ENCODE measurements at places on chromosomes 7 and 10.

GRCh38 chr7:8425223-8425622 is 8.2 kb upstream of the NXPH1 start:
- no peak for DNase-seq

DNA sequence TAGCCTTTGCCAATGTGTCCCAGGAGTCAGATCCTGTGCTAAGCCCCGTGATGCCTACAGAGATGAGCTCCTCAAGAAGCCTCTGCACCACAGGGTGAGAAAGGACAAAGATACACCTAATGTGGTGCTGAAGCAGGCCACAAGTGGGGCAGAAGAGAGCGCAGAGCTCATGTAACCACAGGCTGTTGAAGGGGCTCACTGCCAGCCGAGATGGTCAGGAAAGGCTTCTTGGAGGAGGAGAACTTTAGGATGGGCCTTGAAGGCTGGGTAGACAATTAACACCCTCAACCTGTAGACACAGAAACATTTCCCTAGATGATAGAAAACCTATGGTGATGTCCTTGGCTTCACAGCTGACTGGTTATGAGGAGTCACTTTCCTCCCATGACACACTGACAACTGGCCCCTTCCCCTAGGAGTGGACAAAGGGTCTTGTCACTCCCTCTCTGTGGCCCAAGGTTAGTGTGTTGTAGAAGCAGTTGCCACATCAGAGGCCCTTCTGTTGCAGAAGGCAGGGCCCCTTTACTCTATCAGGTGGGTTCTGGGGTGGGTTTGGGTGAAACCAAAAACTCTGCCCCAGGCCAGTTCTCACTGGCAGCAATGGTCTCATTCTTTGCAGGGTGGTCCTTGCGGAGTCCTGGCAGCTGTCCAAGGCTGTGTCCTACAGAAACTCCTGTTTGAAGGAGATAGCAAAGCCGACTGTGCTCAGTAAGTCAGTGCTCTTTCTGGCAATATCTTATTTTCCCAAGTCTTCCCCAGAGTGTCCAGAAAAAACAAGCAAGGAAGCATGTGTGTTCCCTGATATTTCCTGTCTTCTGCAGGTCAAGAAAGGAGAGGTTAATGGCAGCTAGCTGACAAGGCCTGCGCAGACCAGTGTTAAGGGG is 69.2 kb downstream of the MINDY4 start:
- no peak for DNase-seq

- no peak for DNase-seq
Measured at GRCh38 chr7:156309016-156309620, 331.5 kb upstream of the RNF32 start.

GRCh38 chr7:98289333-98289875 is 7.9 kb downstream of the BRI3 start:
- DNase-seq, result no peak

DNA sequence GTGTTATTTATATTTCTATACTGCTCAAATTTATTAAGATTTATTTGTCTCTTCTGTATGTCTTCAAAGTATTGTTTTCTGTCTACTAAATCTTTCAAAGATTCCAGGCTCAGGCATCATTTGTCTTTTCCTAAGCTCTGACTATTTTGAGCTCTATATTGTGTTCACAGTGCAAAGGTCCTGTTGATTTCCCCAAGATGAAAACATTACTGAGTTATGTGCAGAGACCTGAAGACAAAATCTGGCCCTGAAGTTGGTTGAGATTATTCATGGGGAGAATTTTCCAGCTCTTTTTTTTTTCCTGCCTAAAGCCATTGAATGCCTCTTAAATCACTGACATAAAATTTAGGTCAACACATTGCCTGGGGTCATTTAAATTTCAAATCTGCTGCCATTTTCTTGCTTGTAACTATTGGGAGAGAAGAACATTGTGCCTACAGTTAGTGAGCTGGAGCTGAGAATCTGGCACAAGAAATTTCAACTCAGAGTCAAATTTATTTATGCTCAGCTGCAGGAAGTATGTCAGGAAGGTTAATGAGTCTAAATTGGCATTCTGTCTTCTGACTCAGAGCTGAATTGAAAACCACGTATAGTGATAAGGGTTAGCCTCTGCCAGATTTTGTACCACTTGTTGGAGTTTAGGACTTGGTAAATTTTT is 31.6 kb downstream of the CSTF2T start:
- no peak for DNase-seq

DNA sequence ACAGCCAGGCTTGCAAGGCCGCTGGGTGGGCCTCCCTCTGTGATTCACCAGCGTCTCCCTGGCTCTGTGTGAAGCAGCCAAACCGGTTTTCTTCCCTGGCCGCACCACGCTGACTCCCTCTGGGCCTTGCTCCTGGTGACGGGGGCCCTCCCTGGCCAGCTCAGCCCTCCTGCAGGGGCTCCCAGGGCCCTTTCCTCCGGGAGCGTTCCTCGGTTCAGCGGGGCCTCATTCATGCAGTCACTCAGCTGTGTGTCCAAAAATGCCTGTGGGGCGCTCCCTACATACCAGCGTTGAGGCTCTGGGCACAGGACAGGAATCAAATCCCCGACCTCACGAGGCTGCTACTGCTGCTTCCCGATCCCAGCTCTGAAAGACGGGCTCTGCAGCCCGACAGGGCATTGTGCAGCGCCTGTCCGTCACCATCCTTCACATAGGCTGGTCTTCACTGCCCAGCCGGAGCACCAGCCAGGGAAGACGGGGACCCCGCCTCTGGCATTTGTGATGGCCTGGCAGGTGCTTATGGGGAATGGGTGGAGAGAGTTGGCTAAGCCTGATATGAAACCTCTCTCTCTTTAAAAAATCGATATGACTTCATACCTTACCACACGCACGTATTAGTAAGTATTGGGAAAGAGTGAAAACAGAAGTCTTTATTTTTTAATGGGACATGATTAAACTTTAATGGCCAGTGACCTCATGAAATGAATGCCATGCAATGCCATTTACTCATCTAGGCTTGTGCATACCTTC is 110.0 kb upstream of the SHH start:
- no peak for DNase-seq

DNA sequence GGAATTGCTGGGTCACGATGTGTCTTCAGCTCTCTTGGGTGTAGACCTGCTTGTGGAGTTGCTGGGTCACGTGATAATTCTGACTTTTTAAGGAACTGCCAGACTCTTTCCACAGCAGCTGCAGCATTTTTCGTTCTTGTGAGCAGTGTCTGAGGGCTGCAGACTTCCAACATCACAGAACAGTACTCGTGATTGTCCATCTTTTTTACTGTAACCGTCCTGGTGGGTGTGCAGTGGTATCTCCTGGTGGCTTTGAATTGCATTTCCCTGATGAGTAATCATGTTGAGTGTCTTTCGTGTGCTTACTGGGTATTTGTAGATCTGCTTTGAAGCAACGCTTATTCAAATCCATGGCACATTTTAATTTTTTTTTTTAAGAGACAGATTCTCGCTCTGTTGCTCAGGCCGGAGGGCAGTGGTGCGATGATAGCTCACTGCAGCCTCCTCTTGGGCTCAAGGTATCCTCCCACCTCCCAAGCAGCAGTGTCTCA is 22.7 kb downstream of the INPP5A start:
- no peak for DNase-seq

DNA sequence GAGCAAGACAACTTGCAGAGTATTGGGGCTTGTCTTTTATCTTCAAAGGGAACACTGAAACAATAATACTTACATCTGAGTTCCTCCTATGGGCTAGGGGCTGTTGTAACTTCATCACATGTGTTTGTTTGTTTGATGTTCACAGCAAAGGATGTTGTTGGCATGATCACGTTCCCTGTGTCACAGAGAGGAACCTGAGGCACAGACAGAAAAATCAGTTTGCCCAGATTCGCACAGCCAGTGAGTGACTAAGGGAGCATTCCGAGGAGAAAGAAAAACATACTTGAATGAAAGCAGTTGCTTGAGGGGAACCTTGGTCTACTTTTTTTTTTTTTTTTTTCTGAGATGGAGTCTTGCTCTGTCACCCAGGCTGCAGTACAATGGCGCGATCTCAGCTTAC is 87.2 kb upstream of the PFKP start:
- DNase-seq, result no peak

GRCh38 chr10:27815846-27816245 is 70.2 kb upstream of the MKX start:
- no peak for DNase-seq

DNA sequence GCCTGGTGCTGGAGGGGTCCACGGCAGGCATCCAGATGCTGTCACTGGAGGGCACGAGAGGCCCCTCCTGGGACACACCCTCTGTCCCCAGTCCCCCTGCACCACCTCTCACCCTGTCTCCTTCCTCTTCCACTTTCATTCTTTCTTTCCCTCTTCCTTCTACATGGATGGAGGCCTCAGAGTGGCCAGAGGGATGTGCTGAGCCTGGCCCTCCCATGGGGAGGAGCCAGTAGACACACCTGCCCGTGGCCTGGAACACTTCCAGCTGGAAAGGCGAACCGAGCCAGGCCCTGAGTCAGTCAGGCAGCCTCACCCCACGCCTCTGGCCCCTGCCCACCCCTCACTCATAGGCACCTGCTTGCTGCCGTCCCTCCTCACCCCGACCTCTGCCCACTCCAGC is 55.9 kb upstream of the MXI1 start:
- DNase-seq, result no peak

GRCh38 chr7:8753355-8753754 is 319.9 kb downstream of the NXPH1 start:
- DNase-seq, result no peak

GRCh38 chr7:141128931-141129330 is 55.1 kb downstream of the TMEM178B start:
- no peak for DNase-seq

DNA sequence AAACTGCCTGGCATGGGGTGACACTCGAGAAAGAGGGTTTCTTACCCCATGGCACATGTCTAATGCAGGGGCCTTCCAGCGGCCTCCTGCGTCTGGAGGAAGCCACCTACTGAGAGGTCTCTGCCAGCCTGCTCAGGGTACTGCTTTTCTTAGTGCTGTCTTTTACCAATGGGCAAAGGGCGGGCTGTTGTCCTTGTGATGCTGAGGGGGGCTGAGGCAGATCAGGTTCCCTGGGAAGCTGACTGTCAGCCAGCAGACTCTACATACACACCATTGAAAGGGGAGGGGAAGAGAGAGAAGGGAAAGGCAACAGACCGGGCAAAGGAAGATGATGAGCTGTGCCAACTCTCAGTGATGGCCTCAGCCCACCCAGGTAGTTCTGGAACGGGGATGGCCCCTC is 48.7 kb downstream of the COL13A1 start:
- no peak for DNase-seq

DNA sequence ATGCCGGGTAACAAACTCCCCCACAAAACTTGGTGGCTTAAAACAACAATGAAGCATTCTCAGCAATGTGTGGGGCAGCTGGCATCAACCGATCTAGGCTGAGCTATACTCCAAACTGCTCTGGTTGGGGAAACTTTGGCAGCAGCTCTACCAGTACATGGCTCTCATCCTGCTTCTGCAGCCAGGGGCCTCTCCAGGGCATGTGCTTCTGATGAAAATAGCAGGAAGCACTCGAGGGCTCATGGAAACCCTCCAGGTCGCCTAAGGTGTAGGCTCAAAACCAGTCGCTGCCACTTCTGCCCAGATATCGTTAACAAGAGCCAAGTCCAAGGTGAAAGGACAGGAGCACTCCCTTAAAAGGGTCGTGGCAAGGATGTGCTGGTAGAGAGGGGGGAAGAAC is 134.1 kb downstream of the TEX36 start:
- DNase-seq, result no peak

- no peak for DNase-seq
Measured at GRCh38 chr7:68722044-68722443, 876.2 kb upstream of the AUTS2 start.

DNA sequence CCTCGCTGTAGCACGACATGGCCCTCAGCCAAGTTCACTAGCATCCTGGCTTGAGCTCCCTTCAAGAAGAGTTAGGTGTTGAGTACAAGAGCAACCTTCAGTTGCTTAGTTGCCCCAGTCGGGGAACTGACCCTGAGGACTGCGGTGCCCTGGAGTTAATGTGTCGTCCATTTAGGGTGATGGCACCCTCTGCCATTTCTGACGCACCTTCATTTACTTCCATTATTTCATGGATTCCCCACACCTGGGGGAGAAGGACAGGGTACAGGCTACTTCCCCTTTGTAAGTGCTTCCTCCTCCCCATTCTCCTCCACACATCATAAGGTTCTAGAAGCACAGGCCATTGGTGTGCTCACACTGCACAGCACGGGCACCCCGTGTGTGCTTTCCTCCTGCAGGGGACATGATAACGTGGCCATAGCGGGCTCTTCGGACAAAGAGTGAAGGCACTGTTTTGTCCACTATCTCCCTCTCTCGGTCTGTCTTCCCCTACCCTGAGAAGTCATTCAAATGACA is 1.8 kb downstream of the ALOX5 start:
- DNase-seq, result no peak

DNA sequence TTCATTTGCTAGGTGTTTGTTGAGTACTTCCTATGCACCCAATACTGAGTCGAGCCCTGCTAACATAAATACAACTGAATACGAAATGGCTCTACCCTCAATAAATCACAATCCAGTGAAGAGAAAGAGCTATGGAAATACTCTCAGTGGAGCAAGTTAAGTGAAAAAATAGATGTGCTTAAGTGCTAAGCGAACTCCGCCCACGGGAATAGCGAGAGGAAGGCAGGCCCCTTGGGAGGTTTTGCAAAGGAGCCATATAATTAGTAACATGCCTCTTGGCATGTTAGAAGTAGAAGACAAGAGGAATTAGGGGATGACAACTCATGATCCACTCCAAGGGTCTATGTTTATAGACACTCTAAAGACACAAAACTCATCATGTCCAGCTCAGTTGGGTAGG is 42.8 kb upstream of the TSPAN33 start:
- DNase-seq, result no peak

GRCh38 chr7:136900005-136900404 is 31.6 kb downstream of the CHRM2 start:
- DNase-seq, result no peak

- DNase-seq, result no peak
Measured at GRCh38 chr7:106610996-106611886, 49.7 kb downstream of the CCDC71L start.

DNA sequence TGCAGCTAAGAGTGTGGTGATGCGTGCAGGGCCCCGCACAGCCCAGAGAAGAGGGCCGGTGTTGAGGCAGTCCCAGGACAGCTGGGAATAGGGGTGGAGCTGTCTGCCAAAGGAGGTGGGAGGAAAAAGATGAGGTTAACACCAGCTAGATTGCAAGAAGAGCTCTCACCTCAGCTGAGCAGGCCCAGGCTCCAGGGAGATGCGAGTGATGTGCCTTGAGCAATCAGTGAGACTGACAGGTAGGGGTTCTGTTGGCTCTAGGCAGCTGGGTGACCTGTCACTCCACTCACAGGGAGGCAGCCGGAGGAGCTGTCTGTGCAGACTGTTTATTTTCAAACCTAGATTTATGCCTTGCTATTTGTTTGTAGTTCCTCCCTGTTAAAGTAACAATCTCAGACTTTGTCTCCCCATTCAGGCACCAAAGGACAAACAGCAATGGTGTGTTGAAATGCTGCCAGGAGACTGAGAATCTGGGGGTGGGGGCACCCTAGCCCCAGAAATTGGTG is 205.1 kb upstream of the CXCL12 start:
- DNase-seq, result no peak

- no peak for DNase-seq
Measured at GRCh38 chr7:1853986-1854865, 184.1 kb downstream of the ELFN1 start.

GRCh38 chr10:127921753-127922145 is 14.8 kb downstream of the PTPRE start:
- DNase-seq, result no peak

- no peak for DNase-seq
Measured at GRCh38 chr7:106365252-106366005, 80.6 kb upstream of the NAMPT start.

- DNase-seq, result no peak
Measured at GRCh38 chr10:96673318-96674099, 46.8 kb downstream of the PIK3AP1 start.

GRCh38 chr7:80263821-80264220 is 129.2 kb downstream of the GNAI1 start:
- DNase-seq, result no peak

GRCh38 chr10:113643183-113643582 is 20.7 kb downstream of the NRAP start:
- DNase-seq, result no peak
